CD4-positive, CD25-positive, alpha-beta regulatory T cell (primary cell): ENCODE measurements at places on chromosomes 5 and 9. TPM values are rescaled to one million over a fixed set of nuclear protein-coding genes. Genes with fewer than 3 reads are reported as not detected.

- no peak for DNase-seq
Measured at GRCh38 chr5:180301253-180301652, 9.4 kb upstream of the MAPK9 start.

- DNase-seq: no peak
Measured at GRCh38 chr5:158264264-158264663, 405.3 kb upstream of the CLINT1 start.

DNA sequence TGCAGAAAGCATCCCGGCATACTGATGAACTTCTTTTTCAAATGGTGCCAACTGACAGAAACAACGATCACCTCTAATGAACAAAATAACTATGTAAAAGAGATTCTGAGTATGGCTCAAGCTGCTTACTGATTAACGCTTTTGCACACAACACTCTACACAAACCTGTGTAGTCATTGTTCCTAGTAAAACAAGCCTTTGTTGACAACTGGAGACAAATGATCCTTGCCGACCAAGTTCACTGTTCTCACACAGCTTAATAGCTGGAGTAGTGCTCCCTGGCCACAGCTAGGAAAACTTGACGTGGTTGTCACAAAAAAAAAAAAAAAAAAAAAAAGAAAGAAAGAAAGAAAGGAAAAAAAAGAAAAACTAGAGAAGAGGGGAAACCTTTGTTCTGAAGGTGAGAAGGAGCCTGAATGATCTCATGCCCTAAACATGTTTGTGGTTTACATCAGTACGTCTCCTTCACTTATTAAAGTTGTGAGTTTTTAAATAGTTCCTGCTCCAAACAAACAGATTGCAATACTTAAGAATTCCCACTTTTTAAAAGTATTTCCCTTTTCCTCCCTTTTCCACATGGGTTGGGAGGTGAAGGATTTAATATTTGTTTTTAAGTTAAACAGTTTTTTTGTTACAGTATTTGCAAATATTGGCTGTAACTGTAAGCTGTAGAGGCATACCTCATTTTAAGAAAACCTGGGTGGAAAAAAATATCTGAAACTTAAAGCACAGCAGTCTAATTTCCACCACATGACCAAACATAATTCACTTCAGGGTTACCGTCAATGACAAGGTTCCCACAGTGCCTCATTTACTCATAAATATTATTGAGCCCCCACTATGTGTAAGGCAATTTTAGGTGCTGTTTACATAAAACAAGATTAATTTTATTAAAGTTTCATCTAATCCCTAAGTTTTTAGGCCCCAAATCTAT lies 63.7 kb downstream of the GLIS3 start:
- no peak for DNase-seq

GRCh38 chr5:59769832-59770231 lies 123.7 kb downstream of the PDE4D start:
- DNase-seq: no peak

GRCh38 chr5:74648835-74649293 lies 8.3 kb upstream of the ENC1 start:
- peak; percentile 58 for DNase-seq

DNA sequence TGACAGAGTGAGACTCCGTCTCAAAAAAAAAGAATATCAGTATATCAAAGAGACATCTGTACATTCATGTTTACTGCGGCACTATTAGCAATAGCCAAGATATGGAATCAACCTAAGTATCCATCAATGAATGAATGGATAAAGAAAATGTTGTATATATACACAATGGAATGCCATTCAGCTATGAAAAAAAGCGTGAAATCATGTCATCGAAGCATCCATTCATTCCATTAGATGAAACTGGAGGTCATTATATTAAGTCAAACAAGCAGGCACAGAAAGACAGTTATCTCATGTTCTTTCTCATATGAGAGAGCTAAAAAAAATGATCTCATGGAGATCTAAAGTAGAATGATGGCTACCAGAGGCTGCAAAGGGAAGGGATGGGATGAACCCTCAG lies 180.9 kb upstream of the TLX3 start:
- DNase-seq: no peak

DNA sequence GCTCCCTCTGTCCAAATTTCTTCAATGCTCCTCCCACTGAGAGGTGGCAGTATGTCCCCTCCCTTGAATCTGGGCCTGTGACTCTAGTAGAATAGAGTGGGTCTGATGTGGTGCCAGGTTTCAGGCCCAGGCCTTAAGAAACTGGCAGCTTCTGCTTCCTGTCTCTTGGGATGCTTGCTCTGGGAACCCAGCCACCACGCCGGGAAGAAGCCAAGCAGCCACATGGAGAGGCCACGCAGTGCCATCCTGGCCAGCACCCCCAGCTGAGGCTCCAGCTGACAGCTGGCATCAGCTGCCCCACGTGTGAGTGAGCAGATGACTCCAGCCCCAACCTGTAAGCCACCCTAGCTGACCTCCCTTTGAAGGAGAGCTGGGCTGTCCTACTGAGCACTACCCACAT lies 7.3 kb upstream of the TSPAN17 start:
- no peak for DNase-seq

DNA sequence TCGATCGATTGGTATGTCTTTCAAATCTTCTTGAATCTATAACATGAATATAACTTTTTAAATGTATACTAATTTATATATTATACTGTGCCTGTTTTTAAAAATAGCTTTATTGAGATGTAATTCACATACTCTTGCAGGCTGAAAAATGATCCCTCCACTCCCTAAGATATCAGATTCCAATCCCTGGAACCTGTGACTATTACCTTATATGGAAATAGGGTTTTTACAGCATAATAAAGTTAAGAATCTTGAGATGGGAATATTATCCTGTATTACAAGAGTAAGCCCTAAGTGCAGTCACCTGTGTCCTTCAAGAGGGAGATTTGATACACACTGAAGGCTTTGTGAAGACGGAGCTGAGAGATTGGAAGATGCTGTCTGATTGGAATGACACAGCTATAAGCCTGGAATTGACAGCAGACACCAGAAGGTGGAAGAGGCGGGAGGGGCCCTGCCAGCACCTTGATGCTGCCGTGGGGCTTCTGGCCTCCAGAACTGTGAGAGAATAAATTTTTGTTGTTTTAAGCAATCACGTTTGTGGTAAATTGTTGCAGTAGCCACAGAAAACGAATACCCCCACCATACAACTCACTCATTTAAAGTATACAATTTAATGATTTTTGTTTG lies 161.3 kb downstream of the RMI1 start:
- no peak for DNase-seq

DNA sequence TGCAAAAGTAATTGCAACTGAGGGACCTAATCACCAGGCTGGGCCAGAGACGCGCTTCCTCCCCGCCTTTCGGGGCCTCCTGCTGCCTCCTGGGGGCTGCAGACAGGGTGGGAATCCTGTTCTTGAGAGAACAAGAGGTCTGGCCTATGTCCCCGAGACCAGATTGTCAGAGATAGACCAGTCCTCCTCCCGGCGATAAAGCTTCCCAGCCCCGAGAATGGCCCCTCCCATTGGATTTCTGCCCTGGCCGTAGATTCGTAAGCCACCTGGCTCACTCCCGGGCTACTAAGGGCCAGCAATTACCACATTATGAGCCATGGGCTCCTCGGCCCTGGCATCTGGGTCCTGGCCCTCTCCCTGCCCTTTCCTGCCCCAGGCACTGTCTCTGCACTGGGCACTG lies 70.4 kb downstream of the HRH2 start:
- DNase-seq: no peak

GRCh38 chr5:175862131-175863012 lies 9.0 kb upstream of the CPLX2 start:
- DNase-seq: no peak

- DNase-seq: peak; percentile 57
Measured at GRCh38 chr5:134524272-134524825, 1.1 kb upstream of the JADE2 start.

DNA sequence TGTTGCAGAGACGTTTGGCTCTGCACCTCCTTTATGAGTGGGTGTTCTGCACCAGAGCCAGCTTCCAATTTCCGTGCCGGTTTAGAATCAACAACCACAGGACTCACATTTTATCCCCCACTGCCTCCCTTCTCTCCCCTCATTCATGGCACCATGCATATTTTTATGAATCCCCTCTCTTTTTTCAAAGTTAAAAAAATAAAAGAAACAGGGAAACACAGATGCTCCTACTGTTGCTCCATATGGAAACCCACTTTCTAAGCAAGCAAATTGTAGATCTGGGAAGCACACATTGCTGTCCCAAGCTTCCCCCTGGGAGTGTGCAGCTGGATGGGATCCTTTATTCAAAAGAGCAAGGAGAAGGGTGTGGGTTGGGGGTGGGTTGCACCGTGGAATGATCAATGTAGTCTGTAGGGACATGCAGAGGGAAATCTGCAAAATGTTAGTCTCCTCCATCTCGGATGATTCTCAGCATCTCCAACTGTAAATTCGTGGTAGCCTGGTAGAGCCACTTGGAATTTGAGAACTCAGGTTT lies 410.0 kb upstream of the ADAMTSL1 start:
- no peak for DNase-seq

GRCh38 chr9:122155796-122156195 lies 3.8 kb downstream of the NDUFA8 start:
- no peak for DNase-seq

- no peak for DNase-seq
Measured at GRCh38 chr9:19408316-19408692, 505 bp upstream of the ACER2 start.

PTGR1 gene
- total RNA-seq: not detected

PCDHGA7 gene
- not detected for total RNA-seq

LCN9 gene
- total RNA-seq: not detected

EIF4E1B gene
- not detected for total RNA-seq

SLC34A1 gene
- 0.20 TPM for total RNA-seq

FABP6 gene
- not detected for total RNA-seq

FBN2 gene
- total RNA-seq: not detected

TRPM6 gene
- total RNA-seq: 0.17 TPM
